Activated CD4-positive, alpha-beta T cell treated with anti-CD3 and anti-CD28 coated beads, Interleukin-10, Interleukin-2, amounts not matched to agents 100 ng/mL and 50 ng/mL, durations not matched to agents 16 hours and 8 hours (primary cell): ENCODE measurements at places on chromosomes 6 and 20.

- no peak for DNase-seq
Measured at GRCh38 chr6:14194483-14194882, 76.9 kb downstream of the CD83 start.

- DNase-seq: peak; percentile 57
Measured at GRCh38 chr20:19583532-19584175, 174.4 kb upstream of the RIN2 start.

DNA sequence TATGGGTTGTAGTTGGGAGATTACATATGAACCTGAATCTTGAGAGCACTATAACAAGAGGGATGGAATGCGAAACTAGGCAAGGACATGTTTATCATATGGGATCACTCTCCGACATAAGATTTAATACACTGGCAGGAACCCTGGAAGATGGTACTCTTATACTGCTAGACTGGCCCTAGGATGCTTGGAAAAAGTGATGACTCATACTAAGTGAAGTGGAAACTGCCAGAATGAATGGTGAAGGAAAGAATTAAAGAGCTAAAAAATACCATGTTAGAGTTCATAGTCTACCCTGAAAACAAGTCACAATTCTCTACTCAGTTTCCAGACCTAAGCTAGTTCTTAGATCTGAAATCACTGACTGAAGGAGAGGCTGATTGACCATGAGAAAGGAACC, 45.5 kb upstream of the THEMIS start:
- DNase-seq: no peak

GRCh38 chr6:139364302-139364981, 10.0 kb downstream of the CITED2 start:
- DNase-seq: peak; percentile 62

DNA sequence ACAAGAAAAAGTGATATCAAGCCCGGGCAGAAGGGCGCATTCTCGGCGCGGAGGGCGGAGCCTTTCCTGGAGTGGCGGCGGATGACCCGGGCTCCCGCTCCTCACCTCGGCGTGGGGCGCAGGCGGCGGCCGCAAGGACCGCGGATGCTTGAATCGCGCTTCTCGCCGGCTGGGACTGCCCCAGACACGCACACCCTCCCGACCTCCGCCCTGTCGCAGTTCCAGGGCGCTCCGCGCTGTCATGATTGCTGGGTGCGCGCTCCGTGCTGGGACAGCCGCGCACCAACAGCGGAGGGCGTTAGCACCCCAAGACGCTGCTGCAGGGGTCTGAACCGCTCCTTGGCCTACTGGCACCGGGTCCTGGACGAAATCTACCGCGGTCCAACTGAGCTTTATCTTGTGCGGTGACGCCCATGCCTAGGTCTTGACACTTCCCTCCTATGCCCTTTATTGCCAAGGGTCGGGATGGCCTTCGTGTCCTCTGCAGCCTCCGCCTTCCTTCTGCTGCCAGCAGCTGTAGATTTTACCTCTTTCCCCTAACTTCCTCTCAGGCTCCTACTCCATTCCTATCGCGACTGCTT, 43.3 kb downstream of the IRAK1BP1 start:
- peak; percentile 42 for DNase-seq
